ENCODE measurements at places on chromosomes 1 and 21.

DNA sequence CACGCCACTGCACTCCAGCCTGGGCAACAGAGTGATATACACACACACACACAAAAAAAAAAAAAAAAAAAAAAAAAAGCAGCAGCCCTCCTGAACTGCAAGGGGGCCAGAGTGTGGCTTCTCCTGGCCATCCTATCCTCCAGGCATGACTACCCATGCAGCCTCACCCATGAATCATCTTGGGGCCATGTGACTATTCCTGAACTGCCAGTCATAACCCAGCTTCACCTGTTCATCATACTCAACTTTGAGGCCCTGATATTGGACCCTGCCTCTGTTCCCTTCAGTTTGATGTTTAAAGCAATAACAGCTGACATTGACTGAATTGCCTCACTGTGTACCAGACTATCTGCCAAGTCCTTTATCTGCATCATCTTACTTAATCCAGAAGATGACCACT is 2.8 kb upstream of the HPCAL4 start:
- DNase-seq = no peak

GRCh38 chr1:205991237-205991636 is 12.0 kb downstream of the RAB7B start:
- no peak for DNase-seq

- no peak for DNase-seq
Measured at GRCh38 chr1:230504310-230504709, 78.2 kb upstream of the PGBD5 start.

- DNase-seq = no peak
Measured at GRCh38 chr21:40383951-40384350, 463.0 kb downstream of the DSCAM start.

GRCh38 chr1:10892138-10893065 is 96.0 kb upstream of the CASZ1 start:
- no peak for DNase-seq

- no peak for DNase-seq
Measured at GRCh38 chr1:220007438-220007837, 38.9 kb downstream of the EPRS1 start.

DNA sequence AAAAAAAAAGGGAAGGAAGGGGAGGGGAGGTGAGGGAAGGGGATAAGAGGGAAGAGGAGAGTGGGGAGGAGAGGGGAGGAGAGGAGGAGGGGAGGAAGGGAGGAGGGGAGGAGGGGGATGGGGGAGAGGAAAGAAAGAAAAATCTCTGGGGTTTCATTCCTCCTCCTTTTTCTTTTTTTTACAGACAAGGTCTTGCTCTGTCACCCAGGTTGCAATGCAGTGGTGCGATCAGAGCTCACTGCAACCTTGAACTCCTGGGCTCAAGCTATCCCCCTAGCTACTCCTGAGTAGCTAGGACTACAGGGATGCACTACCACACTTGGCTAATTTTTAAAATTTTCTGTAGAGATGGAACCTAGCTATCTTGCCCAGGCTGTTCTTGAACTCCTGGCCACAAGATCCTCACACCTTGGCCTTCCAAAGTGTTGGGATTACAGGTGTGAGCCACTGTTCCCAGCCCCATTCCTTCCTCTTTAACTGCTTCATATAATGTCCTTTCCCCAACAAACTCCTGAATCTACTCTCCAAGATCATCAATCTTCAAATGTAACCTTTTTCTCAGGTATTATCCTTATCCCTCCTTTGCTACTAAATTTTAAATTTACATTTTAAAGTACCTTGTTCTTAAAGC is 23.2 kb downstream of the GON4L start:
- no peak for DNase-seq

Measured in activated T-helper 1 cell treated with anti-CD3 and anti-CD28 coated beads, Interleukin-12 subunit alpha, Interleukin-12 subunit beta, Interleukin-2, Interleukin-4 antibody, amounts not matched to agents 30 ng/mL and 10 ng/mL and 1 ng/mL, durations not matched to agents 14 hours and 24 hours and 36 hours (primary cell).